NCI-H2029 treated with DMSO at 0.1 percent for 48 hours (cell line): ENCODE measurements at places on chromosomes 6 and 20.

DNA sequence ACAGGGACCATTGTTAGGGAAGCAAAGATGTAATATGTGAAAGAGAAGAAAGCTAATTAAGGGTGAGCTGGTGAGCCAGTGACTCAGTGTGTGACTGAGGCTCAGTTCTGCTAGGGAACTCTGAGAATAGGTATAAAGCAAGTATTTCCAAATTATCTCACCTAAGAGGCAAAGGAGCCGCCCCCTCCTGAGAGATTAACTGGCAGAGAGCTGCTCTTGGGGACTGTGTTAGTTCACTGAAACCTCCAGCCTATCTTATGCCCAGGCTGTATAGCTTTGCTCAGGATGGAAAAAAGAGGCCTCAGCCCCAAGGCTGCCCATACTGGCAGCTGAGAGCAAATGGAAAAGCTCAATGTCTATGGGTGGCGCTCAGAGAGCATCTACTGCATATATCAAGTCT lies 152.0 kb downstream of the PAK5 start:
- no peak for DNase-seq

GRCh38 chr20:10602221-10602871 lies 71.5 kb downstream of the JAG1 start:
- DNase-seq, result no peak

- DNase-seq, result no peak
Measured at GRCh38 chr6:52612336-52613054, 35.6 kb upstream of the TRAM2 start.

- no peak for DNase-seq
Measured at GRCh38 chr6:4163408-4164116, 28.2 kb upstream of the ECI2 start.

DNA sequence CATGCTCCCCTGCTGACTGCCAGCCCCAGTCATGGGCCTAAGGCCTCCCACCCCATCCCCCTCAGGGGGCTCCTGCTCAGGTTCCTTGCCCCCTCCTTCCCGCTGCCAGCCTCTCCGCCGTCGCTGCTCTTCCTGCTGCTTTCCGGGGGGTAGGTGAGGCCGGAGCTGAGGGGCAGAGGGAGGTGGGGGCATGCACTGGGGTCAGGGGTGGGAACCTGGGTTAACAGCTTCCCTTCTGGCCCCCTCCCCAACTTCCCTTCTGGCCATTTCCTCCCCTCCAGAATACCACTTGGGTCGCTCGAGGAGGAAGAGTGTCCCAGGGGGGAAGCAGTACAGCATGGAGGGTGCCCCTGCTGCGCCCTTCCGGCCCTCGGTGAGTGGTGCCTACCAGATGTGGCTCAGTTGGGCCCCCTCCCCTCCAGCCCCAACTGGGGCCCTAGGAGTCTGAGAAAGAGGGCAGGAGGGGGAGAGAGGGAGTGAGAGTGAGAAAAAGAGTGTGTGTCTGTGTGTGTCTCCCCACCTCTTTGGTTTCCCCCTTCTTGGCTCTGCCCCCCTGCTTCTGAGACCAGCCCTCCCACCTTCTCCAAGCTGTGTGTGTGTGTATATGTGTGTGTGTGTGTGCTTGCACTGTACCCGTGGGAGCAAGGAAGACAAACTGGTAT lies 12.1 kb downstream of the SYNGAP1 start:
- DNase-seq, result no peak

GRCh38 chr20:1722513-1723050 lies 65.0 kb upstream of the SIRPG start:
- DNase-seq, result no peak

- DNase-seq, result no peak
Measured at GRCh38 chr20:62955519-62956386, 3.2 kb downstream of the SLC17A9 start.

GRCh38 chr20:4866429-4866828 lies 134.9 kb downstream of the SLC23A2 start:
- DNase-seq, result no peak

GRCh38 chr20:59122566-59122919 lies 41.1 kb upstream of the ZNF831 start:
- DNase-seq, result no peak

GRCh38 chr20:21004386-21005076 lies 101.6 kb downstream of the LINC00237 start:
- no peak for DNase-seq

DNA sequence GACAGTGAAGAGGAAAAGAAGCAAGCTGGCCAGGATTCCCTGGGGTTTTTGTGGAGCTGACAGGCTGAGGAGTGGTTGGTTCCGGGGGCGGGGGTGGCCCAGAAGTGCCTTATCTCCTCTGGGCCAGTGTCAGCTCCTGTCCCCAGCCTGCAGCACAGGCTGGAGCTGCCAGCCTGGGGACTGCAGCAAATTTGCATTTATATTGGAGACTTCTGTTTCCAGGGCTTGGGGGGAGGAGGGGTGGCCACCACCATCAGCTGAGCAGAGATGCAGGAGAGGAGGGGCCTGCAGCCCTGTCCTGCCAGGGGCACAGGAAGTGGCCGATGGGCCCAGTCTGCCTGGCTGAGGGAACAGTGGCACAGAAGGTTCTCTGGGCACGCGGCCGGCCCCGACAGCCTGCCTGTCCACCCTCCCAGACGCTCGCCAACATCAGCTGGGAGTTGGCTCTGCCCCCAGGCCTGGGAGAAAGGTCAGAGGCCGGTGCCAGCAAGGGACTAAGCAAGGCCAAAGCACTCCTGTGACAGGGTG lies 24.3 kb upstream of the SCRT2 start:
- no peak for DNase-seq

DNA sequence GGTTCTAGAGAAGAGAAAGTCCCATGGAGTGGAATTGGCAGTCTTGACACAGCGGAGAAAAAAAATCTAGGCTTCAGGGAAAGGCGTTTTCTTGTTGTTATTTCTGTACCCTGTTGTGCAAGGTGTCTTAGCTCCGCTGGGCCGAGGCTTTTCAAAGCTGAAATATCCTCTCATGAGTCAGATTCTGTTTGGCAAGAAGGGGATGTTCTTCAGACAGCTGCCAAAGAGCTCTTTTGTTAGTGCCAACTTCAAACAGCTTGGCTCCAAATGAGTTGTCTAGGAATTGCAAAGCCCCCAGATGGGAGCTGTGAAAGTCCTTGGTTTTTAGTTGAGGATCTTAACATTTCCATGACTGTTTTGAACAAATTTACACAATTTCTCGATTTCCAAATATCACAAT lies 45.6 kb downstream of the LRRN4 start:
- DNase-seq, result no peak
